ENCODE measurements at places on chromosomes 6 and 20.
A peak's percentile ranks its signal among the peaks of the same experiment; 100 is the strongest.

- no peak for DNase-seq
Observed at GRCh38 chr20:846894-847278, 13.4 kb downstream of the FAM110A start.

DNA sequence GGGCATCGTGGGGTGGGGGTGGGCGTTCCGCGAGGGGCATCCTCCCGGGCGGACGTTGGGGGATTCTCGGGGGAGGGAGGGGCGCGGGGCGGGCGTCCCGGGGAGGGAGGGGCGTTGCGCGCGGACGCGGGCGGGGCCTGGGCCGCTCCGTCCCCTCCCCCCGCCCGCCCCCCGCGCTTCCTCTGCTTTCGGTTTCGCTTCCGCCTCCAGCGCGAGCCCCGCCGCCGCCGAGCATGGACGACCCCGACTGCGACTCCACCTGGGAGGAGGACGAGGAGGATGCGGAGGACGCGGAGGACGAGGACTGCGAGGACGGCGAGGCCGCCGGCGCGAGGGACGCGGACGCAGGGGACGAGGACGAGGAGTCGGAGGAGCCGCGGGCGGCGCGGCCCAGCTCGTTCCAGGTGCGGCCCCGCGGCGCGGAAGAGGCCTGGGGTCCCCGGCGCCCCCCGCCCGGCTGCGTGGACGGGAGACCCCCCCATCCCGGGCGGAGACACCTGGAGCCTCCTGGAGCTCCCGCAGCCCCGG lies at the start of gene OGFR:
Gene OGFR (plus strand): TSS at position 209 of the 528 bp plus-strand sequence. CDS start 25 bp downstream, at position 234.
- DNase-seq: peak; percentile 81

DNA sequence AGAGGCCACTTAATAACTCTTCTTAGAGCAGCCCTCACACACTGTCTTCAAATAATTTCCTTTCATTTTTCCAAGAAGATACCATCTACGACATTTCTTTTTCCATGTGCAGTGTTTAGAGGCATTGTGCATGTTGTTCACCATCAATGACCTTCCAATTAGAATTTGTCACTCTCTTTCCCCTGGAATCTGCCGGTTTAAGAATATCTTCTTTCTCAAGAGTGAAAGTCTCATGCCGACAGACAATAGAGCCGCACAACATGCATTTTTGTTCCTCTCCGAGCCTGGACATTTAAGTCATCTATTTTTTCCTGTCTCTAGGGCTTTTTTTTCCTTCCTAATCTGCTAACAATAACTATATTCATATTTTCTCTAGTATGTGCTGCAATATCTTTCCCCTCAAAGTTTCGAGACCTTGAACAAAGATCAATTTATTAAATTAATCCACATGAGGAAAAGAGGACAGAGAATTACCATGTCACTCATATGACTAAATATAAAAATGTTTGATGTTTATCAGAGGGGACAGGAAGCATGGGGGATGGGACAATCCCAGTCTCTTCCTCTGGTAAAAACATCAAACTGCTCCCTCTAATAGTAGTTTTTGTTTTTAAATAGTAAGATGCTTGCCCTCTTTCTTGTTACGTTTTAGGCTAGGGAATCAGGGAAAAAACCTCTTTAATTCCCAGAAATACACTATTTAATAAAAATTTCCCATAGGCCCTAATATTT lies 893.4 kb downstream of the C6orf118 start:
- DNase-seq: no peak

DNA sequence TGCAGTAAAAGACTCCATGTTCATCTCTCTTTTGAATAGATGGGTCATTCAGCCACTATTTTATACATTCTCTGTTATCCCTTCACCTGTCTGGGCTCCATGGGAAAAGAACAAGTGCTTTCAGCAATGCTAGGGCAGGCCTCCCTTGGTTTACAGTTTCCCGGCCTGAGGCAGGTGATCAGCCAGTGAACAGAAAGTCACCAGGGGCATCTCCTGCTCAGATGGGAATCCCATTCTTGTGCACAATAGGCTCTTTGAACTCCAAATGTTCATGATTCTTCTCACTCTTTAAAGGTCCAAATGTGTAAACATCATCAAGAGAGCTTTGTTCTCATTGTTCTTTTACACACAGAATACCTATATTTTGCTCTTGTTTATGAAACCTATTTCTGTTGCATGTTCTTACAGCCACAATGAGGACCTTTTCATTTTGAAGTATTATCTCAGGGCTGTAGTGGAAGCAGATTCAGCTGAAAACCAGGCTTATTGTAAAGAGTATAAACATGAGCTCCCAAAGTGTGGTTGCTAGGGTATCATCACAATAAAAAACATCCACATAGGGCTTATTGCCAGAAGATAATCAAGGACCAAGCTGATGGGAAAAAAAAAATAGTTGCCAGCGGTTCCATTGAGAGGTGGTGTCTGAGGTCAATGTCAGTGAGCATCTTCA lies 267.1 kb upstream of the SGK1 start:
- no peak for DNase-seq

- no peak for DNase-seq
Observed at GRCh38 chr6:102114402-102114801, 720.9 kb downstream of the GRIK2 start.

- DNase-seq: no peak
Observed at GRCh38 chr6:6650839-6651238, 62.3 kb downstream of the LY86 start.

- DNase-seq: no peak
Observed at GRCh38 chr6:129777371-129777770, 67.4 kb upstream of the ARHGAP18 start.

GRCh38 chr6:3805448-3806123 lies 43.6 kb upstream of the FAM50B start:
- no peak for DNase-seq

DNA sequence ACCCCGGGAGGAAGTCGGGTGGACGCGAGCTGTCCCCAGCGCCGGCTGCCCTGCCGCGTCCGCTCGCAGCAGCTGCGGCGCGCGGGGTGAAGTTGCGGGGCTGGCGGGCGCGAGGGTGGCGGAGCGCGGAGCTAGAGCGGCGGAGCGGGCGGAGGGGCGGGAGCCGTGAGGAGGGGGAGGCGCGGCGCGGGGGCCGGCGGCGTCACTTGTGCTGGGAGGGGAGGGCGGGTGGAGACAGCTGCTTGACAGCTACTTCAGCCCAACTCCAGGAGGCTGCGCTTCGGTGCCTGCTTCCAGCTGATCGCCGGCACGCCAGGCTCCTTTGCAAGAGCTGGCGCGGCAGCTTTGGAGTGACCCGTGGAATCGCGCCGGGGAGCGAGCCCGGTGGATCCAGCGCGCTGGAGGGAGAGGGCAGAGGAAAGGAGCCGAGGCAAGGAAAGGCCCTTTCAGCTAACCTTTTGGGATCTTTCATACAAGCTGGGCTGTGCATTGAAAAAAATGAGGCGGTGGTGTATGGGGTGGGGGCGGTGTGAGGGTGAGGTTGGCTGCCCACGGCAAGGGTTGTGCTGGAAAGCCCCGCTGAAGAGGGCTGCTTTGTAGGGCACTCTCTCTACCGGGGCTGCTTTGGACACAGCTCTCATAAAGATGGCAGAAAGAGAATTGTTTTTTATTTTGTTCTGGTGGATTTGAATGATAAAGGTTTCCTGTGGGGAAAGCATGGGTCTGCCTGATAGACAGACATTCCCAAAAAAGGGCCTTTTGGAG lies 24.6 kb downstream of the RIPOR2 start:
- peak; percentile 72 for DNase-seq

- DNase-seq: no peak
Observed at GRCh38 chr6:110547266-110547964, 71.0 kb upstream of the SLC22A16 start.

DNA sequence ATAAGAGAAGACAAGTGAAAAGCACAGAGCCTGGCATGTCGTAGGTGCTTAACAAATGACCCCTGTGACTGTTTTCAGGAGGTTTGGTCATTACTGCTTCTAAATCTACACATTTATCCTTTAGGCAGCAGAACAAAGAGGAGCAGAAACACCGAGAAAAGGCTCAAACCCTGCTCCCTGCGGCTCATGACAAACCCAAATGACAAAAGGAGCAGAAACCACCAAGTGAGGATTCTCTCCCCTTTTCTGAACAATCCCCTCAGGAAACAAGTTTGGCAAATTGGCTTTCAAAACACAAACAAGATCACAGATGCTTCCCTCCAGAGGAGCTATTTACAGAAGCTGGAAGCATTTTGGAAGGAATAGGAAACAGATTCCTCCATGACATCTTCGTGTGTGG lies 15.8 kb upstream of the SIRPG start:
- DNase-seq: no peak

- no peak for DNase-seq
Observed at GRCh38 chr20:36447101-36447500, 94.2 kb upstream of the MYL9 start.

- DNase-seq: no peak
Observed at GRCh38 chr6:127103482-127103881, 15.0 kb upstream of the RSPO3 start.

- no peak for DNase-seq
Observed at GRCh38 chr6:44000164-44000842, 126.9 kb downstream of the MRPL14 start.

GRCh38 chr20:3995067-3995748 lies 20.1 kb downstream of the RNF24 start:
- DNase-seq: no peak

DNA sequence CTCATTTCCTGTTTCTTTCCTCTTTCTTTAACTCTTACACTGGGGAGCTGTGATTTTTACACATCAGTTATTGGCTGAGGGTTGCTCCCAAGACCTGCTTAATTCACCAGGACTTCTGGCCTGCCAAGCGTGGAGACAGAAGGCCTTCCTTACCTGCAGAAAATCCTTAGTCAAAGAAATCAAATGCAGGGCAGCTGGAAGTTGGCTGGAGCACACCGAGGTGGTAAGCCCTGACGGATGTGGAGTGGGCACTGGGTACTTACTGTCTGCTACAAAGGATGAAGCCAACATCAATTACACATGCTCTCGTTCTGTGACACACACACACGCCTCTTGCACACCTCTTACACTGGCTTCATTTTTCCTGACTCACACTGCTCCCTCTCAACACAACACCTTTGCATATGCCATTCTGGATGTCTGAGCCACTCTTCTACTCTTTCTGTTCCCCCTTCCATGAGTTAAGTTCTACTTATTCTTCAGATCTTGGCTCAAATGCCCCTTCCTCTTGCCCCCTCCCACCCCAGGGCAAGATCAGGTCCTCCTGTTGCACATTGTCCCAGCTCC lies 61.6 kb downstream of the TTI1 start:
- DNase-seq: peak; percentile 34

- DNase-seq: no peak
Observed at GRCh38 chr20:60091861-60092260, 133.6 kb downstream of the CDH26 start.

- DNase-seq: no peak
Observed at GRCh38 chr6:34384321-34385153, 7.9 kb downstream of the NUDT3 start.

GRCh38 chr6:37696220-37696840 lies 1.4 kb downstream of the MDGA1 start:
- no peak for DNase-seq

DNA sequence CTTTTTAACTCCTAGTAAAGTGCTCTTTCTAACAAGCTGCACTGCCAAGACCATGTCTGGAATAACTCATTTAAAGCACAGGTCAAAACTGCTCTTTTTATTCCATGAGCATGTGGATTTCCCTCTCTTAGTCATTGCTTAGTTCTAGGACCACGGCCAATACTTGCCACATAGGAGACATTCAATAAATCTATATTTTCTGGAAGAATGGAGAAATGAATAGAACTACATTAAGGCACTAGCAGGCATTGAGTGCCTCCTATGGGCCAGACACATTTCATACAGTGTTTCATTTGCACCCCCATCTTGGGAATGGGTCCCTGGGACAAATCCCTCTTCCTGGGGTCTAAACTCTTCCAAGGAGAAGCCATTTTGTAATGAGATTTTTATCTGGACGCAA lies 552.8 kb upstream of the CITED2 start:
- no peak for DNase-seq

- peak; percentile 33 for DNase-seq
Observed at GRCh38 chr20:59412875-59413284, 112.5 kb downstream of the EDN3 start.

DNA sequence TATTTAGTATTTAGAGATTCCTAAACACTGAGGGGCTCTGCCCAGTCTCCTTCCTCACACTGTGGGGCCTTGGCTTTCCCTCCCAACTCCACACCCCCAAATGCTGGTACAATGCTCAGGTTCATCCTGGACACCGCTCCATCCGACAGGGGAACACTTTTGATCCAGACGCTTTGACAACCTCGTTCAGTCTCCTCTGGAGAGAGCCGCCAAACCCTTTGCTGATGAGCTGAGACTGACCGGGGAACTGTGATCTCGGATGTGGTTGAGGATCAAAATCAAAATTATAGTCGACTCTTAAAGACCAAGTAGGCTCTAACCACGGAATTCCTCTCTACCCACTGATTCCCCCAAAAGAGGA lies 38.8 kb upstream of the HLA-E start:
- no peak for DNase-seq

DNA sequence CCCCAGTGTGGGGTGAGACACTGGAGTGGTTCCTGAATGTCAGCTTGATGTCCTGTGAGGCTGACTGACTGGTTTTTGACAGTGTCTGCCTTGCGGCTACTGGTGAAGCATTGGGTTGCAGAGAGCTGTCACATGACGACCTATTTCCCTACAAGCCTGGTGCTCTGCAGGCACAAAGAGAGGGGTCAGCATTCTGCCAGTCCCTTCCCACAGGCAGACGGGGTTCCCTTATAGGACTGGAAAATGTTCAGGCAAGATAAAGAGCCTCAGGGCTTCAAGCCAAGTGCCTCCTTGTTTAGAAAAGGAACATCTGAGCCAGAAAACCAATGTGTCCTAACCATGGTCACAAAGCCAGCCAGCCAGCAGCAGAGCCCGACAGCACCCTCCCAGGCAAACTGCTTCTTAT lies 11.0 kb downstream of the LY86 start:
- DNase-seq: peak; percentile 70

DNA sequence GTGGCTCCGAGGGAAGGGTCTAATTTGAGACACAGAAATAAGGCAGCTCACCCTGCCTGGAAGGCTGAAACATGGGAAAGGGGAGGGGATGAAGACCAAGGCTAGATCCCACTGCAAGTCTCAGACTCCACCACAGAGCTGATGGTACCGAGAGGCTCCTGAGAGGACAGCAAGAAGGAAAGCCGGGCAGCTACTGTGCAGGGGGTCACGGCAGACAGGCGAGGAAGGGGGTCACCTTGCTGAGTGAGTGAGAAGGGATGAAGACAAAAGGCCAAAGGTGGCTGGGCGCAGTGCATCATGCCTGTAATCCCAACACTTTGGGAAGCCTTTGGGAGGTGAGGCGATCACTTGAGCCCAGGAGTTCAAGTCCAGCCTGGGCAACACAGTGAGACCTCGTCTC lies 100.7 kb downstream of the ATP9A start:
- DNase-seq: no peak

- no peak for DNase-seq
Observed at GRCh38 chr20:11993886-11994461, 76.3 kb downstream of the BTBD3 start.

DNA sequence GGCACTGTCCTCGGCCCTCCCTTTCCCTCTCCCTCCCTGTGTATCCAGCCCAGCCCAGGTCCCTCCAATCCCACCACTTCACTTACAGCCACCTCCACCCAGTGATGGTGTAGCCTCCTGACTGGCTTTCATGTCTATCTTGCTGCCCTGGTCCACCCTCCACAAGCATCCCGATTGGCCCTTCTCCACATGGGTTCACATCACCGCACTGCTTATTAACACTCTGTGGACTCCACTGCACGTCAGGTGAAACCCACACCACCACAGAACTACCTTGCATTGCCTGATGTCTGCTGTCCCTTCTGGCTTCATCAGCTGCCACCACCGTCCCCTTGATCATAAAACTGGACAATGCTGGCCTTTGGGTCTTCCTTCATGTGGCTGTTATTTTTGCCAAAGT lies 220.4 kb upstream of the ARID1B start:
- no peak for DNase-seq
